ENCODE measurements at places on chromosomes 4 and X.

DNA sequence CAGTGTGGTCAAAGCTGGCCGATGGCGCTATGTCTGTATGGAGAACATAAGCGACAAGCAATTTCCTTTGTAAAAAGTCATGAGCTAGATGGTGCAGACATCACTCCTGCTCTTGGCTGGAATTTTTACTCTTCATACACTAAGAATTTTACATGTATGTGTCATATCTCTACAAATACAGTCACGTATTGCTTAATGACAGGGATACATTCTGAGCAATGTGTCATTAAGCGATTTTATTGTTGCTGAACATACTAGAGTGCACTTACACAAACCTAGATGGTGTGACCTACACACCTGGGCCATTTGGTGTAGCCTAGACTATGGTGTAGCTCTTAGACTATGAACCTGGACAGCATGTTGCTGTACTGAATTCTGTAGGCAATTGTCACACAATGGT lies 185.4 kb downstream of the SOWAHB start:
- ATAC-seq = peak; percentile 44

- no peak for ATAC-seq
Observed at GRCh38 chrX:39910651-39911050, 187.1 kb downstream of the BCOR start.

DNA sequence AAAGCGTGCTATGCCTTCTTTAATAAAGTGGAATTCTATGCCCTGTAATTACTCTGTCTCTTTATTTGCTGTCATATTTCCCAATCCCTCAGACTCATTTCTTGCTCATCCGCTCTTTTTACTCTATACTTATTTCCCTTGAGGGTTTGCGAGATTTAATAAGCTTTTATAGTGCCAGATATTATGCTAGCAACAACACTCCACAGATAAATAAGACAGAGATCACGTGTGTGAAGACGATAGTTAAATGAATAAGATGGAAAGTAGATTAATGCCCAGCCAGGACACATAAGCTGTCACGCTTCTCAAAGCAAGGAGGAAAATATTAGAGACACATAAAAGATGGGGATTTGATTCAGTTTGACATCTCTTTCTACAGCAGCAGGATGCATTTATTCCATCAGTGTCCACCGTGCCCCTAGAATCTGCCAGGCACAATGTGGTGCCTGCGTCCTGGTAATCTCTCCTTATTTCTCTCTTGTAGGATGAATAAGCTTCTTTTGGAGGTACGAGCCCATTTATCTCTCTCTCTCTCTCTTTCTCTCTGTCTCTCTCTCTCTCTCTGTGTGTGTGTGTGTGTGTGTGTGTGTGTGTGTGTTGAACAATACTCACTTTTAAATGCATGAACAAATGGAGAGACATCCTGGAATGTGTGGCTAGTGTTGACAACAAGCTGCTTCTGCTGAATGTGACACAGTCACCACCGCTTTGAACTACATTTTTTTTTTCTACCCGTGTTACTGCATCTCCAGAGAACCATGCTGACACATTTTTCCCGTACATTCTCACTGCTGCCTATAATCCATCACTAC lies 48.2 kb downstream of the TMEM156 start:
- no peak for ATAC-seq

DNA sequence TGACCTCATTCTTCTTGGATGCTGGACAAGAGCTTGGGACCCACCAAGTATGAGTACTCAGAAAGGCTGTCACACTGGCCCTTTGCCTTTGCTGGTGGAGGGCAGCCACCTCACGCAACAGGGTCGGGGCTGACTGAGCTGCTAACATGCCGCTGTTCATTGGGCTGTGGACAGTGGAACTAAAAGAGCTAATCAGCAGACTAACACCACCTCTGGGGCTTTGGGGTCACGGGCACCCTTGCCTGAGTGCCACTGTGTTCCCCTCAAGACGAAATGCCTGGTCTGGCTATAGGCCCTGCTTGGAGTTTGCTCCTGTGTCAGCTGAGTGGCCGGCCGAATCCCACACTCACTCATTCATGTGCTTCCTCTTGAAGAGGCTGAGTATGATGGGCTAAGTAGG lies 559.6 kb downstream of the SPRY1 start:
- no peak for ATAC-seq

Data from esophagus mucosa (tissue), 1 donor.